ENCODE measurements at places on chromosomes 2 and 18.

DNA sequence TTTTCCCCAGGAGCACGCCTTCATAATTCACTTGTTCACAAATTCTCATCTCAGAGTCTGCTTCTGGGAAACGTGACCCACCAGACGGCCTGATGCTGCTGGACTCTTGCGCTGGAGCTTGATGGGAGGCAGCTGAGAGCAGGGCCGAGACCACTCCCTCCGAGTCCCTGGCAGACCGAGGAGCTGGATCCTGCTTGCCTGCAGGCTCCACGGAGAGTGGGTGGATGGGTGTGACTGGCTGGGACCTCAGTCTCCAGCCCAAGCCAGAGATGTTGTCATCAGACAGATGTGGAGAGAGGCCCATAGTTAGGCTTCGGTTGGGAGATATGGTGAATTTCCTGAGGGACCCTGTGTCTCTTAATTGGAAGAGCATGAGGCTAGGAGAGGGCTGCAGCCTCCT, 76.4 kb downstream of the TSN start:
- no peak for DNase-seq

GRCh38 chr2:119696005-119696404, 17.0 kb downstream of the TMEM177 start:
- DNase-seq: no peak

- no peak for DNase-seq
Measured at GRCh38 chr2:201280191-201281040, 20.1 kb downstream of the CASP8 start.

GRCh38 chr18:8253944-8254343, 355.3 kb upstream of the RAB12 start:
- peak; percentile 89 for DNase-seq

- no peak for DNase-seq
Measured at GRCh38 chr18:55857409-55857808, 269.4 kb upstream of the TCF4 start.

DNA sequence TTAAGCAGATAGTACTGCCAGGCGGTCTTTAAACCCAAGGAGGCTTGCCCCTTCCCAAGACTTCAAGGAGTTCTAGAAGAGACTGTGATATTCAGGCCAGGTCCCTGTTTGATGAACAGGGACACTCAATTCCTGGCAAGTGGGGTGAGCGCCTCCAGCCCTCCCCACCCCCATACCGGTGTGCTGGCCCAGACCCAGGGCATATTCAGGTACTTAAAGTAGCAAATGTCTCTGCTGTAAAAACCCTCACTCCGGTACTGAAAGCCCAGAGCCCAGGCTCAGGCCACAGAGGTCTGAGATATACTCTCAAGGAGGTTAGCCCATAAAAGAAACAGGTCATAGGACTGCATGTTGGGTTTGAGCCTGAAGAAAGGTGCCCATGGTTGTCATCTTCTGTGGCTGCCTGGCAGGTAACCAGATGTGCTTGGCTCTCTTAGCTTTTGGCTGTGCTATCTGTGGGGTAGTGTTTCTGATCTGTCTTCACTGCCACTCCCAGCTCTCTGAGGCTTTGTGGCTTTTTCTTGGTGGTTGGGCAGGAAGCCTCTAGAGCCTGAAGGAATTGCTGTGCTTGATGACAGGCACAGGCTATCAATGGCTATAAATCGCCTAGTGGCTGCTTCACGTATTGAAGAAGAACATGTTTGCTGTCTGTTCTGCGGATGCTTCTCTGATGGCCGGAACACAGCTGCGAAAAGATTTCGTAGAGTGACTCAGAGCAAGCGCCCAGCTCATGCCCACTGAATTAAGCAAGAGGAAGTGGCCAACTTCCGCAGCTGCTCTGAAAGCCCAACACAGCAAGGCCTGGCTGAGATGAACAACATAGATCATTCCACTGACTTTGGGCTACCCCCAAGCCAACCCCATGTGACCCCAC, 63.3 kb upstream of the ALPP start:
- DNase-seq: no peak

DNA sequence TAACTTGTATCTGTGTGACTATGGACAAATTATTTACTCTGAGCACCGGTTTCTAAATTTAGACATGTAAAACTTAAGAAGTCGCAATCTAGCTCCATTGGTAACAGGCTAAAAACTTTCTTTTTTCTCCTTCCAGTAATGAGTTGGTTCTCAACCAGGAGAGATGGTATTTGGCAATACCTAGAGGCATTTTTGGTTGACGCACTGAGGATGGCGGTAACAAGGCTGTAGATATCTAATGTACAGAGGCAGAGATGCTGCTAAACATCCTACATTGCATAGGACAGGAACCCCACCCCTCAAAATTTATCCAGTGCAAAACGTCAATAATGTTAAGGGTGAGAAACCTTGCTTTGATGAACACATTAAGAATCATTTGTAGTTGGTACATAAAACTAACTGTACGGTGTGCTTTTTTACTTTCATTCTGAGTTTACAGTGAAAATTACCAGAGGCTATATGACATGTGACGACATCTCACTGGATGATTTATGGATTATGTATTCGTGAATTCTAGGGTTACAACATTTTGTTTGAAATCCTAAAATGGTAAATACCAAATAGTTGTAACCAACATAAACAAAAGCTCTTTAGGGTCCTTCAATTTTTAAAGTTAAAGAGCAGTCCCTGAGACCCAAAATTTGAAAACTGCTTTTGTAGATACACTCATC, 91.3 kb downstream of the TLK1 start:
- DNase-seq: no peak

DNA sequence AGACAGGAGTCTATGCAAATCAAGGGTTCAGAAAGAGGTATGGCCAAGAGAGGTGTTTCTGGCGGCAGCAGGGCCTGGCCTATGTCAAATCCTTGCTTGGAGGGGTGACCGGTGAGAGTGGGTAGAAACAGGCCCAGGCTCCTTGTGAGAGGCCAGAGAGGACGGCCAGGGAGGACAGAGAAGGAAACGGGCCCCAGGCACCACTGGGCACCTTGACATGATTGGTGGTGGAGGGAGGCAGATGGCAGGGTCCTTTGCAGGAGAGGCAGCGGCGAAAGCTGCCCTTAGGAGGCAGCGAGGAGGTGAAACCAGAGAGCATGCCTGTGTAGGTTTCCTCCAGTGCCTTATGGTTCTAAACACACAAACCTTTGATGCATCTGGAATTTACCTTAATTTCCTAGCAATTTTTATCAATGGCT, 6.2 kb downstream of the RAMP1 start:
- no peak for DNase-seq

Data from NCI-H146 (cell line).